Activated naive CD4-positive, alpha-beta T cell treated with anti-CD3 and anti-CD28 coated beads for 36 hours (primary cell): ENCODE measurements at places on chromosomes 3 and 15. TPM values are rescaled to one million over a fixed set of nuclear protein-coding genes. Genes with fewer than 3 reads are reported as not detected.

Gene SKOR1
- 0.15 TPM for total RNA-seq

DNA sequence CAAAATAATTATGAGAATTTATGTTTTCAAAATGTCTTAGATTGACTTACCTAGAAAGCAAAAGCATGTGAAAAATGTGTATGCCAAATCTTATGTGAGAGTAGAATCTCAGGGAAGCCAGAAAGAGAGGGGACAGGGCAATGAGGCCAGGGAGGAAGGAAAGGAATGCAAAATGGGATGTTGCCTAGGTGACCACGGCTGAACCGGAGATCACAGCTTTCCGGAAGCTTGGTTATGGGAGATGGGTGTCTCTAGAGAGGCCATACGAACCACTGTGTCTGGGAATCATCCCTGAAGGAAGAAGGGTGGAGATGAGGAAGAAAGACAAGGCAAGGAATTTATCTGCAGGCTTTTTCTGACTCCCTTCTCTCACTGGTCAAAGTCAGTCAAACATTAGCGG is 76.0 kb downstream of the SUCLG2 start:
- no peak for DNase-seq

- DNase-seq, result no peak
Observed at GRCh38 chr3:105274536-105274935, 92.2 kb upstream of the ALCAM start.

DNA sequence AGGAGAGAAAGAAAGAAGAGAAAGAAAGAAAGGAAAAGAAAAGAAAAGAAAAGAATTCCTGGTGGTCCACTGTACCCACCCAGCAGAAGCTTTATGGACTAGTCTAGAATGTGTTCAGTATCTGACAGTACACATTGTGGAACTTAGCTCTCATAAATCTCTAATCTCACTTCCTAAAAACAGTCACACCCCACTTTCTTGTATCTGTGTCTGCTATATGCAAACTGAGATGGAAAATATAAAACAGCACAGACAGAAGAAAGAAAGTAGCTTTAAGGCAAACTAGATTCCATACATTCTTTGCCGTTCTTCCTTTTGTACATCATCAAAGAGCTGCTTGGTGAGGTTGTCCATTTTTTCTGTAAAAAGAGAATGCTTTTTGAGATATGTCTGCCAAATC is 41.1 kb upstream of the GNB5 start:
- DNase-seq, result no peak

GRCh38 chr15:40449275-40449674 is 8.5 kb downstream of the BAHD1 start:
- DNase-seq, result no peak

GRCh38 chr15:45660231-45660979 is 25.6 kb downstream of the SQOR start:
- DNase-seq, result no peak
